BJ (cell line): ENCODE measurements at places on chromosomes 4 and X. TPM values are rescaled to one million over a fixed set of nuclear protein-coding genes. Genes with fewer than 3 reads are reported as not detected.

INTU gene
- 4.5 and 8.1 TPM in 2 replicates for polyA plus RNA-seq

PGRMC2 gene
- 15.9 and 24.8 TPM in 2 replicates for polyA plus RNA-seq

IL3RA gene
- 0.80 and 1.5 TPM in 2 replicates for polyA plus RNA-seq

TMEM35A gene
- polyA plus RNA-seq = 1.8 and 2.3 TPM in 2 replicates

LRPAP1 gene
- 197 and 275 TPM in 2 replicates for polyA plus RNA-seq

WDR17 gene
- polyA plus RNA-seq = 0.10 and 0.15 TPM in 2 replicates

ARR3 gene
- polyA plus RNA-seq = not detected in 2 replicates

DOCK11 gene
- 10.3 and 22.5 TPM in 2 replicates for polyA plus RNA-seq

CRMP1 gene
- polyA plus RNA-seq = 0.02 and 0.09 TPM in 2 replicates
